Lung microvascular endothelial cell (primary cell): ENCODE measurements at places on chromosomes 3 and 15. TPM values are rescaled to one million over a fixed set of nuclear protein-coding genes. Genes with fewer than 3 reads are reported as not detected.

Gene SAMMSON
- not detected in 2 replicates for total RNA-seq

Gene EPHA3
- not detected in 2 replicates for total RNA-seq

Gene RETNLB
- total RNA-seq: not detected in 2 replicates

Gene STRIT1
- total RNA-seq: not detected in 2 replicates

Gene CSPG5
- total RNA-seq: under 0.01 and 0.40 TPM in 2 replicates

Gene MAGEF1
- total RNA-seq: 8.1 and 13.9 TPM in 2 replicates
